ENCODE measurements at places on chromosomes 3 and 15.

DNA sequence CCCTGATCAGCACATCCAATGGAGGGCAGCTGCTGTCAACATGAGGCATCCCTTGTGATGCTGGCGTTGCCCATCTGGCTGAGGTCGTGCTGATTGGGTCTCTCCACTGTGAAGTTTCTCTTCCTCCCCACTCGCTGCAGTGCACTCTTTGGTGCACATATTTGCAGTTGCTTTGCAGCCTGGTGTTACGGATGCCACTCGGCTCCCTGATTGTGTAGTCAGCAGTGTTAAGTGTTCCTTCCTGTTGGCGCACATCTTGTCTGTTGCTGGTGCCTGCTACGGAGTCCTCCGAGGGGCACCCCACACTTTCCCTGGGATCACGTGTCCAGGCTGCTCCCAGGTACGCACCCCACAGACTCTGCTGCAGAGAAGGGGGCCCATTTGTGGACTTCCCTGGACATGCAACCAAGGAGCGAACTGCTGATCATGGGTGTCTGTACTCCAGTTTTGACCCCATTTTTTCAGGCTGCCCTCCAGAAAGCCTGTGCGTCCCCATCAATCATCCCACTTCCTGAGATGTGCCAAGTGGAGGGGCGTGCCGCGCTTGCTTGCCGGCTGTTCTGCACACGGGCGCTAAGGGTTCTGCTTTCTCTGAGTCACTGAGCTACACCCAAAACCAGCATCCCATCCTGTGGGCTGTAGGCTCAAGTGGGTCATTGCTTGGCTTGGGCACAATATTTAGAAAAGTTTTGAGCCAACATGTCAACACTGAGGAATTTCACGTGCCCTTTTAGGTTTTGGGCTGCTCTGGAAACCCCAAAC is 98.6 kb downstream of the FBLN2 start:
- DNase-seq = no peak

GRCh38 chr3:188390775-188391443 is 237.0 kb downstream of the LPP start:
- no peak for DNase-seq

DNA sequence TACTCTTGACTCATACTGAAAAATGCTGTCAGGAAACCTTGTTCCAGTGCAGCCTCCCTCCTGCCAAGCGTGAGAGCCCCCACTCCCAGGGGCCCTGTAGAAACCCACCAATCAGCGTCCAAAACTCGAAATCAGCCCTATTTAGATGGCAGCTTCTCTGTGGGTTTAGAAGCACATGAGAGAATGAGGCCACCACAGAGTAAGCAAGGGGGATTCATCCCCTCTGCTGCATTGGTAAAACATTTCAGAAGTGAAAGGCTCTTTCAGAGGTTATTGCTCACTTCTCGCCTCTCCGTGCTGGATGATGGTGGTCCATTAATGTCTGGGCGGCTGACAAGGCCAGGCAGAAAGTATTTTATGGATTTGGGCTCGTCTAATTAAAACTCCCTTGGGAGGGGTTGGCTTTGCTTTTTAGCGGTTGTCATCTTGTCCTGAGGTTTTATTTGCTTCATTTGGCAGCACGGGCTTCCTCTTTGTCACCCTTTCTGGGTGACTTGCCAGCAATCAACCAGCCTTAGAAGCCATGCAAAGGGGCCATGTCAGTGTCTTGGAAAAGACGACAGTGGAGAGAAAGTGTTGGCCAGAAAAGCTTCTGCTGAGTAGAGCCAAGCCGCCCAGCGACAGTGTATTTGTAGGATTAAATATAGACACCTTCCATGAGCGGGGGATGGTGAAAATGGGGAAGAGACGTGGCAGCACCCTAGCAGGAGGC is 145.5 kb downstream of the ATP10A start:
- no peak for DNase-seq

- no peak for DNase-seq
These were observed 691.1 kb upstream of the NAALADL2 start for GRCh38 chr3:174168026-174168425.

- peak; percentile 19 for DNase-seq
These were observed 40.2 kb upstream of the IDH2 start for GRCh38 chr15:90142216-90143165.

- DNase-seq = no peak
These were observed 12.1 kb upstream of the MGA start for GRCh38 chr15:41648097-41648496.

DNA sequence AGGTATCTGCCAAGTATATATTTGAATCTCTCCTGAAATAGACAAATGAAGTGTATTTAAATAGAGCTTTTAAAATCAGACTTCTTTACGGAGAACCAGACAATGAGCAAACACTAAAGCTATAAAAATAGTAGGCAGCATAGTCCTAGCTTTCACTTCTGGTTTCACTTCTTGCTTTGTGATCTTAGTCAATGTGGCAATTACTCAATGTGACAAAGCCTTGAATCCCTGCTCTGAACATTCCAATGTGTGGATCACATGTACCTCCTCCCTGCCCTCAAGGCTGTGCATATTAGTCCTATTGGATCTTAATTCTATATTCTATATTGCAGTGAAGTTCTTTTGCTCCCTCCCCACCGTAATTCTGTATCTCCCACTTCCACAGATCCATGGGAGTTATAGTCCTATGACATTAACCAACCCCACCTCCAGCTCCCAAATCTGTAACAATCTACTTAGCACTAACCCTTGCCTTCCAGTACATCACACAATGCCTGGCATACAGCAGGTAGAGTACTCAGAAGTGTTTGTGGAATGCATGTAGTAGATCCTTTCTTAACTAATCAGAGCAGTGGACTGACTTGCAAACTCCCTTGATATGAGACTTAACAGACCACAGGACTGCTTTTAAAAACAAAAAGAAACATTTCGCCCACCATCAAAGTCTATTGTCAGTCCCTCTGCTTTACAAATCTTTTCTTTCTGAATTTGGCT is 24.3 kb upstream of the CP start:
- DNase-seq = no peak

DNA sequence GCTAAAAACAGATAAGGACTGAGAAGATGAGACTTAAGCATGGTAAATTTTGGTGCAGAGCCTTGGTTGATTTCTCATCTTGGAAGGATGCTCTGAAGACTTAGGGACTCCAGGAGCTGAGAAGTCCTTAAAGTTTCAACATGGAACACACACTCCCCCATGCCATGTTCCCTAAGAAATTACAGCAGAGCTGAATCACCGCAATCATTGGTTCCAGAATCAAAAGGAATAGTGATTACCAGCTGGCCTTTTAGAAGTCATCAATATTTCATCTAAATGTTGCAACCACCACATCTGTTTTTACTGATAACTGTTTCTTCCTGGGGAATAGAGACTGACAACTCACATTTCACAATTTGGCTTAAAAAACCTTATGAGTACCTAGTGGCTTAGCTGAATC is 229.3 kb downstream of the MINAR1 start:
- DNase-seq = no peak

DNA sequence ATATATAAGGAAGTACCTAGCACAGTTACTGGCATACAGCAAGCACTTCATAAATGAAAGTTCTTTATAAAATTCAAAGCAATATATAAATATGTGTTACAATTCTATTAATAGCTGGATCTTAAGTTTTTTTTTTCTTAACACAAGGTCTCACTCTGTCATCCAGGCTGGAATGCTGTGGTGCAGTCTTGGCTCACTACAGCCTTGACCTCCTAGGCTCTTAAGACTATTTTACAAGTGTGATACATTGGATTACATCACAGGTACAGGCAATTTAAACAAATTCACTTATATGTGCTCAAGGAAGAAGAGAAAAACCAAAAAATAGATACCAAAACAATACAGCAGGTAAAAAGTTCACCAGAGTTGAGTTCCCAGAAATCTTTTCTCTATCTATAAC is 60.6 kb downstream of the ZNF280D start:
- no peak for DNase-seq

DNA sequence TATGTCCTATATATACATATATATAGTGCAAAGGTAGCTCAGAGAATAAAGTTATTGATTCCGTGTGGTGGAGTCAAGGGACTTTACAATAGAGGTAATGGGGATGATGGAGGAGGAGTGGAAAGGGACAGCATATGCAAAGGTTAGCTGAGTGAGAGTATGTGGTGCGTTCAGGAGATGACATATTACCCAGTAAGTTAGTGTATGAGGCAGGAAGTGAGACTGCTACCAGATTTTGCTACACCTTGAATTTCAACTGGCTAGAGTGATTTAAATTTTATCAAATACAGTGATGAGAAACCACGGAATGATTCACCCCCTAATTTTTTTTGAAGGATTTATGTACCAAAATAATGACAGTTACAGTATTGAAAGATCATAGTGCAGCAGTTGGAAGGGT is 2.8 kb downstream of the ACTL6A start:
- no peak for DNase-seq

- DNase-seq = no peak
These were observed 37.4 kb upstream of the SNRPN start for GRCh38 chr15:24917431-24917830.

- DNase-seq = no peak
These were observed 47.1 kb downstream of the PDIA5 start for GRCh38 chr3:123113889-123114450.

GRCh38 chr15:51727141-51727897 is 10.1 kb downstream of the LYSMD2 start:
- DNase-seq = no peak

- DNase-seq = no peak
These were observed 115.9 kb downstream of the TOP2B start for GRCh38 chr3:25548836-25549235.

DNA sequence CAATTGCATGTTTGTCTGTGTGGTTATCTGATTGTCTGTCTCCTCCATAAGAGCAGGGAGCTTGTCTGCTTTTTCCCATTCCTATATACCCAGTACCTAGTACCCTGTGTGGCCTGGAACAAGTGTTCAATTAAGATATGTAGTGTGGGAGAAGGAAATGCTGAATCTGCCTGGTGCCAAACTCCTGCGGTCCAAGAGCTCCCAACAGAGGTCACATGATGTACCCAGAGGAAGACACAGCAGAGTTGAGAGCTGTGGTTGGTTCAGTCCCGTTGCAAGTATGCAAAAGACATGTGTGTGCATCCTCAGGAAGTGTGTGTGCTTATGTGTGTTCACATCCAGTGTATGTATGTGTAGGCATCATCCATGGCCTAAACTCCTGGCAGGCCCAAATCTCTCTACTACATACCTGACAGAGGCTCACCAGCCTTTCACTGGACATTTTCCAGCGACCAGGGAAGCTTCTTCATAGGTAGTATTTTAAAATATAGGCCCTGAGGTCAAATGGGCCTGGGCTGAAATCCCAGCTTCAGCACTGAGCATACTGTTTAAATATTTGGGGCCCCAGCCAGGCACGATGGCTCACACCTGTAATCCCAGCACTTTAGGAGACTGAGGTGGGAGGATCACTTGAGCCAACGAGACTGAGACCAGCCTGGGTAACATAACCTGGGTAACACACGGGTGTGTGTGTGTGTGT is 34.0 kb upstream of the ITGA11 start:
- DNase-seq = no peak

DNA sequence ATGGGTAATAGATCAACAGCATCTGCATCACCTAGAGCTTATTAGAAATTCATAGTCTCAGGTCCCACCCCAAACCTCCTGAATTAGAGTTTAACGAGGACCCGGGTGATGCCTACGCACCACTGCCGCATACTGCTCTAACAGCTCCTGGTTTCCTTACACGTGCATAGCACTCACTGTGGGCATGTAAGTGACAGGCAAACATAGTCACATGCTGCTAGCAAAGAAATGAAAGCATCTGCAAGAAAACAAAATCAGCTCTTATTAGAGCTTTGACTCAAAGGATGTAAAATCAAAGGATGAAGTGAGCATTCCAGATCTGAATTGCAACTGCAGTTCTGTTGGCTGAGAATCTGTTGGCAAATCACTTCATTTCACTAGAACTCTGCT is 19.1 kb upstream of the RIOX2 start:
- DNase-seq = peak; percentile 29

DNA sequence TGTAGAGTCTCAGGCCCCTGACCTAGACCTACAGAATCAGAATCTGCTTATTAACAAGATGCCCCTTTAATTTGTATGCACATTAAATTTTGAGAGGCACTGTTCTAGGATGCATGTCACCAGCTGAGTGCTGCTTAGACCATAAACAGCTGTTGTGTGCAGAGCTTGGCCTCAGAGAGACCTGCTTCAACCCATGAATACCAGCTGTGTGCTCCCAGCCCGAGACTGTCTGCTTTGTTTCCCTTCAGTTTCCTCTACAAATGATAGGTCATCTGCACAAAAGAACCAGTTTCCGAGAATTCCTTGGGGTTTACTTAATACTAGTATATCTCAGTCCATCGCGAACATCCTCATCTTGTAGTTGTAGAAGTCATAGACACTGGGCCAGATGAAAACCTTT is 158.5 kb upstream of the PFN2 start:
- no peak for DNase-seq

DNA sequence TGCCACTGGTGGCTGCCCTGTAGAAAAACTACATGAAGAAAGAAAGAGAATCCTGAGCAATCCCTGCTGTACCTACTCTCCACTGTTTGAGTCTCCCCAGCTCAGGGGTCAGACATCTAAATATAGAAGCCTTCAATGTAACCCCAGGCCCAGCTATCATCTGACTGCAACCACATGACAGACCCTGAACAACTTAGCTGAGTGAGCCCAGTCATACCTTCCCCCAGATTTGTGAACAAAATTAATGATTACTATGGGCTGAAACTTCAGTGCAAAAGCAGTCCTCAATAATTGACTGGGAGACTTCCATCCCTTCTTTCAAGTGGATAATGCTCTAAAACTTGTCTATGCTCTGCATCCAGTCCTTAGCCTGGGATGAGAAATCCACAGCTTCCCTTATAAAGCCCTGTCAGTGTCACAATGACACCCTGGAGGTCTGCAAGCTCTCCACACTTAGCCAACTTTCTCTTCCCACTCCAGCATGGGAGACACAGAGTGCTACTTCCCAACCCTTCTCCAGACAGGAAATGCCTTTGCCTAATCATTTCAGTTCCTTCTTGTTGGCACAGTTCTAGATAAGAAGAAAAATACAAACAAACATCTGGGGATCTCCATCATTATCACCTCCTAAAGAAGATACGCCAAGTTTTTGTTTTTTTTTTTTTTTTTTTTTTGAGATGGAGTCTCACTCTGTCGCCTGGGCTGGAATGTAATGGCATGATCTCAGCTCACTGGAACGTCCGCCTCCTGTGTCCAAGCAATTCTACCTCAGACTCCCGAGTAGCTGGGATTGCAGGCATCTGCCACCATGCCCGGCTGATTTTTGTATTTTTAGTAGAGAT is 198.5 kb upstream of the GADL1 start:
- DNase-seq = no peak

- no peak for DNase-seq
These were observed 263 bp downstream of the ST8SIA2 start for GRCh38 chr15:92393980-92394308.

- no peak for DNase-seq
These were observed 114.7 kb upstream of the ALDH1A3 start for GRCh38 chr15:100764778-100765466.

- DNase-seq = no peak
These were observed 84.6 kb downstream of the HCN4 start for GRCh38 chr15:73284090-73284716.

All from stimulated activated CD4-positive, alpha-beta T cell treated with anti-CD3 and anti-CD28 coated beads, Interleukin-4, amount 100 ng/mL, for 4 hours (primary cell).